Chondrocyte (in vitro differentiated cells): ENCODE measurements at places on chromosomes 13 and 19.

DNA sequence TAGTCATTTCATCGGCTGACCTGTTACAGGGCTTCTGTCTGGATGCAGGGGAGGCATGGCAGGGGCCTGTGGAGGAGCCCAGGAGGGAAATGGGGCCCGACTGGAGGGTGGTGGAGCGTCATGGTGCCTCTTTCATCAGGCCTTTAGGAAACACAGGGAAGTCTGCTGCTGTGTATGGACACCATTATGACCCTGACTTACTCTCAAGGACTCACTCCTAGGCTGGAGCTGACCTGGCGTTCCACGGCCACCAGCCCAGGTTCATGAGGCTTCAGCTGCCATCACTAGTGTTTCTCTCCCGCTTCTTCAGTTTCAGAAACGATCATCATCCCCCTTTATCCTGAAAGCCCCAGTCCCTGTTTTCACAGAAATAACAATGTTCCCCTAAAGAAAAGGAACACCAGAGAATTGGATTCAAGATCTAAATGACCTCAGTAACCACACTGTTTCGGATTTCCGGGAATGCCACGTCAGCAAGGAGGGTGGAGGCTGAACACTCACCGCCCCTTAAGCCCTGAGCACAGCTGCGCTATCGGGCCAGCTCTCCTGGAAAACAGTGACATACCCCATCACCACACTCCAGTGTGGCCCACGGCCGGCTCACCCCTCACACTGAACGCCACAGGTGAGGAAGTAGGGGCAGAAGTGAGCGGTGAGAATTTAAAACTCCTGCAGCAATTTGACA, 67.6 kb downstream of the SOX1 start:
- DNase-seq, result peak; percentile 57

- no peak for DNase-seq
Observed at GRCh38 chr13:20608438-20609020, 41.6 kb downstream of the IFT88 start.

DNA sequence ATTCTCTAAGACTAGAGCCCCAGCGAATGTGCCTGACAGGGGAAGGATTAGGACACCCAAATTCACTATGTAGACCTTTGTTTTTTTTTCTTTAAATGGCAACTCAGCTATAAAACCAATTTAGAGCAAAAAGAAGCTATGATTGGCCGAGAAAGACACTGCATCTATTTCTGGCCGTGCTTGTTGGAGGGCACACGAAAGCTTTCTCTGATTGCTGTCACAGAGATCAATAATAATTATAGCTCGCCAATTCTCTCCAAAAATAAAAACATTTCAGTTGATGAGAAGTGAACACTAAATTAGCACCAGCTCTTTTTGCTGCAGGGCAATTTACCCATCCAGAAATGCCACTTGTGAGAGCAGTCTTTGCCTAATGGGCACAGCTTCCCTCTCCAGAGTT, 31.2 kb downstream of the CBY2 start:
- no peak for DNase-seq

GRCh38 chr19:31641591-31641990, 292.4 kb upstream of the TSHZ3 start:
- no peak for DNase-seq

- no peak for DNase-seq
Observed at GRCh38 chr13:98584668-98585397, 7.9 kb upstream of the STK24 start.

DNA sequence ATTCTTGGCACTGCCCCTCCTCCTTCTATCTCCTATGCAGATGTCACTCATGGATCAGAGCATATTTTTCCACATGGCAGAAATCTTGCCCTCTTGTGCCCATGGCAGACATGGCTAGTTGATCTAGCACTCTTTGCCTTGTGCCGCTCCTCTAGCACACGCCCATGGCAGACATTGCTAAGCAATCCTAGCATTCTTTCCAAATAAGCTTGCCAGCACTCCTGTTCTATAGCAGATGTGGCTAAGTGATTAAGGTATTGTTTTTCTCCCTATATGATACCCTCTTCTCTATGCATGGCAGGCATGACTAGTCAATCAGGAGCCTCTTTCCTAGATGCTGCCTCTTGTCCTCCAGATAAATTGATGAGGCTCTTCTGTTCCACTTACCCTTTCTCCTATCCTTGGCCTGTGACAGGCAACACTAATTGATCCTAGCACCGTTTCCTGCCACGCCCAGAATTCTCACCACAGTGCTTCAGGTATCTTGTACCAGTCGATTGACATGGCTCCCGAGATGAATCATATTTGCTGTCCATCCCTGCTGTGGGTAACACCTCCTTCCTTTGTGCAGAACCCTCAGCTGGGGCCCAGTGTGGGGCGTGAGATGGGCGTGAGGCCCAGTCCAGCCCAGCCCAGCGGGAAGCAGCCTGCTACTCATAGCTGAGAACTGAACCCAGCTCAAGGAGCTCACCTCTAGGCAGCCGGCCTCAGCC, 26.9 kb downstream of the TMED1 start:
- no peak for DNase-seq

DNA sequence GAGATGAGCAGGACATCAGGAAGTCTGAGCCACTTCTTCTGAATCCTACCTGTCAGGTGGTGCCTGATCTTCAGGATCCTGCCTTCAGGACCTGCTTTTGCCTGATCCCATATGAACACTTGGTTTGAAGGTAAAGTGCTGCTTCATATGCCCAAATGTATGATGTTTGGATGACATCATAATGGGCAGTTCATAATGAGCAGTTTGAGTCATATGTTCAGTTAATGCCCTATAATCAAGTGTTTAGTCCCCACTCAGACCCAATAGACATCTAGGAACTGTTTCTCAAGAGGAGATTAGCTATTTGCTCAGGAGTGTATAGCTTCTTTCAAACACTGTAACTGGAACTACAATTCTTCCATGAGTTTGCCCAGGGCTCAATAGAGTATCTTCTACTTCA, 58.8 kb downstream of the POLR1D start:
- DNase-seq, result no peak

DNA sequence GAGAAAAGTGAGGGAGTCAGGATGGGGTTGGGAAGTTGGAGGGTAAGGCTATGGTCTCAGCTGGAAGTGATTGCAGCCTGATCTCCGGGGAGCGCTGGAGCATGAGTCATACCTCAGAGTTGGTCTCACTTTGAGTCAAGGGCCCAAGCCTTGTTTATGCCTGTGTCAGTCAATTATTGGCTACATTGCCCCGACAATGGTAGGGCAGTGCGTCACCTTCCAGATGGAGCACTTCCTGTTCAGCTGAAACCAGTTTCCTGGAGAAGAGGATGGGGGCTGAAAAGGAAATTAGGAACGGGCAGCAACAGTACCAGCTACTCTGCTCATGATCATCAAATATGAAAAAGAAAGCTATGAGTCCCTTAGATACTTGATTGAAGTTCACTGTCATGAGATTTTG, 60.4 kb downstream of the ADGRE1 start:
- no peak for DNase-seq

DNA sequence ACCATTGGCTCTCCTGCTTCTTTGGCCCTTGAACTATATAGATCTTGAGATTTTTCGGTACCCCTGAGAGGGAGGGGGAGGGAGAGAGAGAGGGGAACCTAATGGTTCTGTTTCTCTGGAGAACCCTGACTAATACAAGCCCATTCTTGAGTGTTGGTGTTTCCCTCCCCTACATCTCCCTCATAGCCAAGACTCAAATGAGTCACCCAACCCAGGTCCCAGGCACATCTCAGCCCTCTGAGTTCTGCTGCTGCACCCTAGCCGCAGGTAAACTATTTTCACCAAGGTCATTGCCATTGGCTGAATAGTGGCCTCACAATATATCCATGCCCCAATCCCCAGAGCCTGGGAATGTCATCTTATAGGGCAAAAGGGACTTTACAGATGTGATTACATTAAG, 225.8 kb upstream of the MAB21L1 start:
- no peak for DNase-seq

DNA sequence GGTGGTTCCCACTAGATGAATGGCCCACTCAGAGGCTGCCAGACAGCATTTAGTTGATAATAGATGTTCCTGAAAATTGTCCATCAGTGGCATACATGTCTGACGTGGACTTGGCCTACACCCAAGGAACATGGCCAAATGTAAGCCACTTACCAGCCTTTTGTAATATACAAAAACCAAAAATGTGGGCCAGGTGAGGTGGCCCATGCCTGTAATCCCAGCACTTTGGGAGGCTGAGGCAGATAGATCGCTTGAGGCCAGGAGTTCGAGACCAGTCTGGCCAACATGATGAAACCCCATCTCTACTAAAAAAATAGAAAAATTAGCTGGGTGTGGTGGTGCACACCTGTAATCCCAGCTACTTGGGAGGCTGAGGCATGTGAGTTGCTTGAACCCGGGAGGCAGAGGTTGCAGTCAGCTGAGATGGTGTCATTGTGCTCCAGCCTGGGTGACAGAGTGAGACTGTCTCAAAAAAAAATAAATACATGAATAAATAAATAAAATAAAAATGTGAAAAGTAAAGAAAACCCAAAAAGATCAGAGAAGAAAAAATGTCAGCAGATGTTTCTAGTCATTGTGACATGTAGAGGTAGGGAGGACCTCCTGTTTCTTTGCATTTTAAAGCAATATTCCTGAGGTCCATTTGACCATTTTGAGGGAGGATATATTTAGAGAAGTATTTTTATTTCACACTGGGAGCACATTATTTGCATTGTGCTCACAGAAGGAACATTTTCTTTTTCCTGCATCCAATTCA, 7.1 kb upstream of the WTIP start:
- DNase-seq, result no peak

GRCh38 chr13:22061806-22062391, 391.0 kb downstream of the FGF9 start:
- no peak for DNase-seq

DNA sequence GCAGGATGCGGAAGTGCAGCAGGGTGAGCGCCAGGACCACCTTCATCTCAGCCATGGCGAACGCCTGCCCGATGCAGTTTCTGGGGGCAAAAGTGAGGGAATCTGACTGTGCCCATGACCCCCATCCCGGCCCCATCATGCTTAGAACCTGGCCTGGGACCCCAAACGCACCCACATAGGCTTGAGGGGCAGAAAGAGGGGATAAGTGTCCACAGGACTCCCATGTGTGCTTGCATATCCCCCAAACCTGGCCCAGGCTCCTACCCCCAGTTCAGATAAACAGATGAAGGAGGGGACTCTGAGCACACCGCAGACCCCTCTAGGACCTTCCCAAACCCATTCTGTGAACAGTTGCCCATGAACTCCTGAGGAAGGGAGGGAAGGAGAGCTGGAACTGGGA, 16.0 kb upstream of the CYP4F2 start:
- no peak for DNase-seq

GRCh38 chr19:28577666-28578065, 635.3 kb downstream of the UQCRFS1 start:
- DNase-seq, result no peak

GRCh38 chr13:30551189-30551588, 66.5 kb upstream of the USPL1 start:
- no peak for DNase-seq

GRCh38 chr19:51750400-51751094, 1.1 kb downstream of the FPR1 start:
- no peak for DNase-seq

GRCh38 chr13:107373551-107373950, 805.6 kb upstream of the ARGLU1 start:
- no peak for DNase-seq

DNA sequence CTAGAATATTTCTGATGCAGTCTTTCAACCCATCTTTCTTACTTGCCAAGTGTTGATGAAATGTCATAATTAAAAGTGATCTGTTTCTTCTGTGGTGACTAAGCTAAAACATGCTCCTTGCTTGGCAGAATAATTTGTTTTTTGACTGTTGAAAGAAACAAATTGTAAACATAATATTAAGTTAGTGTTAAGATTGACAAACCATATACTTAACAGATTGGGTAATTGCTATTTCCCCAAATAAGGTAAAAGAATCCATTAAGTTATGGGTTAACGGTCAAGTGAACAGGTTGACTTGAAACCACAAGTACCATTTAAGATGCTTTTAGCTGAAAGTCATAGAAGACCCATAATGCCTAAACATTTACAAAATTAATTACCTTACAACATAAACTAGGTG, 62.9 kb downstream of the TEX26 start:
- DNase-seq, result no peak

GRCh38 chr13:48500652-48501197, 32.2 kb downstream of the RCBTB2 start:
- DNase-seq, result no peak

DNA sequence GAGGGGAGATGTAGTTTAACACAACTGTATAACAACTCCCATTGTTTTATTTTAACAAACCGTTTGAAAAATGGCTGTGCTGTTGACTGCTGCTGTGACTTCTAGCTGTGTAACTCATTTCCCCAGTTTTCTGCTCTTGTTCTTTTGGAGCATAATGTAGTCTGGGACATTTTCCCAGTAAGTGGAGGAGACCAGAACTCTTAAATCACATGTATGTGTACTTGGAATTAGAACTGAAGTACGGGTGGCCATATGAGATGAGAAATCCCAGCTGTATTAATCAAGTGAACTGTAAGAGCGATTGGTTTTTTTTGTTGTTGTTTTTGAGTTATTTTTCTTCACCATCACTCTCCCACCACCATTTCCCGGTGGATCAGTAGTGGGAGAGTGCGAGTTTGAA, 49.4 kb upstream of the RNF113B start:
- DNase-seq, result no peak

- no peak for DNase-seq
Observed at GRCh38 chr13:77448689-77449088, 86.8 kb upstream of the SCEL start.

GRCh38 chr19:56603829-56604228, 8.7 kb downstream of the ZNF71 start:
- DNase-seq, result no peak

DNA sequence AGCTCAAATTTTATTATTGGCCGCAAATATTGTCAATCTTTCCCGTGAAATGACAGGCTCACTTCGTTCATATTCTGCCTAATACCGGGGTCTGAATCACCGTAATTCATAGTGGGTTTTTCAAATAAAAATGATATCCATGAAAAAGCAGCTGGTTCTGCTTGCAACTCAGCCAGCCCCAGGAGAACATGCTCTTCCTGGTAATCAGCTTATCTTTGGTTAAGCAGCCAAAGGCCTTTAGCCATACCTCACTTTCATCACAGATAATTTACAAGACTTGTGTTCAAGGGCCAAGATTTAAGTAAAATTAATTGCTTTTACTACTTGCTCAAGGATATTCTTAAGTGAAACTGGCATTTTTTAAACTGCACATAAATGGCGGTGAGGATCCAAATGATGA, 22.5 kb downstream of the RNASEH2B start:
- DNase-seq, result no peak

DNA sequence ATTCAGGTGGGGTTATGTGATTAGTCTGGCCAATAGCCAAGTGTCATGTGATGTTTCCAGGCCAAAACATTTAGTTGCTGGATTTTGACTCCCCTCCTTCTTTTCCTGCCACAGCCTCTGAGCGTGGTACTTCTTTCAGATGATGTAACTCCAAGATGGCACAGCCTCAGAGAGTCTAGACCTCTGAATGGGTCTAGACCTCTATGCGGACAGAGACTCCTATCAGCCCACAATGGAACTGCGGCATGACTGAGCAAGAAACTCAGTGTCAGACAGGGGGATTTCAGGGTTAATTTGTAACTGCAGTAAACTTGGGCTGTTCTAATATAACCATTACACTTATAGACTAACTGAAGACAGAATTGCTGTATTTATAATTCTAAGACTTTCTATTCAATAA, 42.6 kb upstream of the ZDHHC20 start:
- no peak for DNase-seq
